Subcutaneous preadipocyte (primary cell): ENCODE measurements at places on chromosomes 1 and 21. TPM values are rescaled to one million over a fixed set of nuclear protein-coding genes. Genes with fewer than 3 reads are reported as not detected.

The PPFIA4 gene
- total RNA-seq: 2.3 and 7.0 TPM in 2 replicates

The GPR161 gene
- total RNA-seq: 4.0 and 7.8 TPM in 2 replicates

The OR2T12 gene
- not detected in 2 replicates for total RNA-seq

The GJA9 gene
- under 0.01 TPM in 1 of 2 replicates, not detected in the other for total RNA-seq

The PLA2G2C gene
- not detected in 2 replicates for total RNA-seq
